ENCODE measurements at places on chromosomes 1 and 21.
A peak's percentile ranks its signal among the peaks of the same experiment; 100 is the strongest.

- no peak for DNase-seq
These were observed at the start of gene SPTA1 for GRCh38 chr1:158686111-158687009. SPTA1 (minus strand) TSS chr1:158686715; CDS start chr1:158686517, 198 bp downstream.

DNA sequence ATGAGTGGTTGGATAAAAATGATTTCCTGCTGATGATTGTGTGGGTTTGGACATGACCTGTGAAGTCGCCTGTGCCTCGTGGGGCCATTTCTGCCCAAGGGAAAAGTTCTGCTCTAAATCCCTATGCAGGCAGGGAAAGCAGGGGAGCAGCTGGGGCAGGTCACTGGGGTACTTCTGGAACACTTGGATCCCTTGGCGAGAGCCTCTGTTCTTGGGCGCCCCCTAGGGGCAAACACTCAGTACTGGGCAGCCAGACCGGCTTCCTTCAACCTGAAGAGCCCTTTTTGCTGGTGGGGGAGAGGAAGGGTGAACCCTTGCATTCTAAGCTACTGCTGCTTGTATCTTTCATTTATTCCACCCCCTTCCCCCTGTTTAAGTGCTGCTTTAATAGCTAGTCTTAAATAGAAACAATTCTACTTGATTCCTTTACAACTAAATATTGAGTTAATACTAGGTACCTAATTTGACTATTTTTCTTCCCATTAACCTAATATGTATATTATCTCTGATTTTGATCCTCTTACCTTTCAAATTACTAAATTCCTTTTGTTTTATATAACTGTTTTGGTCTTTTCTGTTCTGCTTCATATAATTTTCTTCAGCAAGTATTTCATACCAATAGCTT lies 5.1 kb upstream of the CLEC20A start:
- peak; percentile 87 for DNase-seq

GRCh38 chr1:223221686-223222085 lies 78.6 kb upstream of the TLR5 start:
- DNase-seq, result no peak

- DNase-seq, result no peak
These were observed 180.2 kb upstream of the MAP1LC3C start for GRCh38 chr1:242178924-242179708.

- DNase-seq, result no peak
These were observed 96.7 kb downstream of the UCK2 start for GRCh38 chr1:165924117-165924516.

DNA sequence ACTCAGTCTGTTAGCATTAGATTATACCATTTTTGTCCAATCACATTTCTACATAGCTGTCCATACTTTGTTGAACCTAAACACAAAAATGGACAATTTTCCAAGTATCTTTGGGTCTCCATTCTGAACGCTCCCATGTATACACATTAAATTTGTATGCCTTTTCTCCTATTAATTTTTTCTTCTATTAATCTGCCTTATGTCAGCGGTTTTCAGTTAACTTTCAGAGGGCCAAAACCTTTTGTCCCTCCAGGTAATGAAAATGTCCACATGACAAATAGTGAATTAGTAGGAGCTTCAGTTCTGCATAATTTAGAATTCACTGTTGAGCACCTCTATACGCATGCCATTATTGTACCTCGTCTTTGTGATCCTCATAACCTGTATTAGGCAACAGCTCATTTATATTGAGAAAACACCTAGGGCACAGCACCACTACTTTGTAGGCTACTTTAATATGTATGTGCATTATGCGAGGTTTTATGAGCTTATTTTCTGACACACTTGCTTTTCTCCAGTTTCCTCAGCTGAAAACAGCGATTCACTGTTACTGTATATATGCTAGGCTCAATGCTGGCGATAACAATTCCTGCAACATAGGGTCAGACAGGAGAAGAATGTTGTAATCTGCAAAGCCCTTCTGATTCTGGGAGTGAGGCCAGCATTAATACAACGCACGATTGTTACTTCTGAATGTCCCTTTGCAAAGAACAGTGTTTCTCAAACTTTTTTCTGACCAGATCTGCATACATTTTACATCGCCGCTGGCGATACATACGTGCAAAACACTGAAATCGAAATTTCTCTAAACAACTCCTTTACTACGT lies 1.1 kb upstream of the ABCD3 start:
- no peak for DNase-seq

DNA sequence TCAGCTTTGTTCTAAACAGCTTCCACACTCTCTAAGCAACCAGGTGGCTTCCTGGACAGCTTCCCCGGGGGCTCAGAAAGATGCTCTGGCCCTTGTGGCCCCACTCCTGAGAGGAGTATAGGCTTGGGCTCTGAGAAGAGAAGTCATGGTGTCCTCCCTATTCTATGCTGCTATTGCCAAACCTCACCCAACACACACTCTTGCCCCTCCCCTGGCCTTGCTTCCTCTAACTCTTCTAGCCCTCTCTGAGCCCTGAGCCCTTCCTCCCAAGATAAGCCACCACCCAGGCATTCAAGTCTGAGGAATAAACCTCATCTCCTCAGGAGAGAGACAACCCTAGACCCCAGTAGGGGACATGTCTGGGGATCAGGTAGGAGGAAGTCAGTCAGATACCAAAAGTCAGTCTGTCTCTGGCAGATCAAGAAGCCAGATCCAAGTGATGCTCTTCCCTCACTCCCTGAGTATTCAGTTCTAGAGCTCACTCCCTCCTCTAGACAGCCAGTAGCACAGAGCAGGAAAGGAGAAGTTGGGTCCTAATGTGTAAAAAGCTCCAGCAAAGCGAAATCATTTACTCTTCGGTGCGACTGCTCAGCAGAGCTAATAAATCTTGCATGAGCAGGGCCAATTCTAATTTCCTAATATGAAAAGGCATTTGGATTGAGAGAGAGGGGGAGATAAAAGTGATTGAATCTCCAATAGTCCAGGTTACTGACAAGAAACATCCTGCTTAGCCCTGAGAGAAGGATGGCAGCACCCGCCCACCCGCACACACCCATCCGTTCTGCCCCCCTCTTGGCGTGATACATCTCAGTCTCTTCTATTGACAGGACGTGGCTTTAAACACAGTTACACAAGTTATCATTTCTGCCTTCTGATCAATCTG lies 50.5 kb downstream of the DMAP1 start:
- peak; percentile 10 for DNase-seq

DNA sequence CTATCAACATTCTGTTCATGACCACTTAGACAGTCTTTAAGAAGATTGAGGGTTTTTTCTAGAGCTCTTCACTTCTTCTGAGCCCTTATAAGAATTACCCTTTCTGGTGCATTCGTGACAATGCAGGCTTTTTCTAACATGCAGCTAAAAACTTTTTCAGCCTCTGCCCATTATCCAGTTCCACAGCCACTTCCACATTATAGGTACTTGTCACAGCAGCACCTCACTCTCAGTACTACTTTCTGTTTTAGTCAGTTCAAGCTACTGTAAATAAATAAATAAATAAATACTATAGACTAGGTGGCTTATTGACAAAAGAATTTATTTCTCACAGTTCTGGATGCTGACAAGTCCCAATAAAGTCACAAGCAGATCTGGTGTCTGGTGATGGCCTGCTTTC lies 284.4 kb upstream of the PKN2 start:
- DNase-seq, result no peak

DNA sequence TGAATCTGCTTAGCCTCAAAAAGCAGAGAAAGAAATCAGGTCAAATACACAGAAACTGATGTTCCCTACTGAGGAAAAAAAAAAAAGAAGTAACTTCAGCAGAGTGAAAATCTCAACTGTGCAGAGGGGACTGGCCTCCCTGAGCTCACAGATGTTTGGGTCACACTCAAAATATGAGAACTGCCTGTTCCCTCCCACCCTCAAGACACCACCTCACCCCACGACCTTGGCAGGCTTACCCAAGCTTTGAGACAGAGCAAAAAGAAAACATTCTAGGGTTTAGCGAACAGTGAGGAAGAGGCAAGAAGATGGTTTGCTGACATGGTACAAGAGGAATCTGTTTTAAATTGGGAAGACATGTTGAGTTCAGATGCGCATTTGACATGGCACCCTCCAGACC lies 48.8 kb downstream of the NID1 start:
- DNase-seq, result no peak

DNA sequence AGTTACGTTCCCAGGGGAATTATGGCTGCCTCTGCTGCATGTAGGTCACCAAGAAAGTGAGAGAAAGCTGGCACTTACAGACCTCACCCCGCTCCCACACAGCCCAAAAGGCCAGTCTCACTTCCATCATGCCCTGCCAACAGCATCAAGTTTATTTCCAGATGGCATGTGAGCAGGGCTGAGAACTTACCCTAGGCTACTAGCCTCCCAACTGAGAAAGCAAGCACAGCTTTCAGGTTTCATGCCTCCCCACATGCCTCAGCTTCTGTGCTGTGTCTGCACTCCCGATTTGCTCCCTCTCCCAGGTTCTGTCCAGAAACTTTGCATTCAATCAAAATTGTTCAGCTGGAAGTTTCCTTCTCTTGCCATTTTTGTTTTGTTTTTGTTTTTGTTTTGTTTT lies 59.1 kb upstream of the CRB1 start:
- no peak for DNase-seq

GRCh38 chr1:109370712-109371340 lies 26.9 kb downstream of the SORT1 start:
- no peak for DNase-seq

- DNase-seq, result no peak
These were observed 296.1 kb downstream of the HHIPL2 start for GRCh38 chr1:222251847-222252246.

DNA sequence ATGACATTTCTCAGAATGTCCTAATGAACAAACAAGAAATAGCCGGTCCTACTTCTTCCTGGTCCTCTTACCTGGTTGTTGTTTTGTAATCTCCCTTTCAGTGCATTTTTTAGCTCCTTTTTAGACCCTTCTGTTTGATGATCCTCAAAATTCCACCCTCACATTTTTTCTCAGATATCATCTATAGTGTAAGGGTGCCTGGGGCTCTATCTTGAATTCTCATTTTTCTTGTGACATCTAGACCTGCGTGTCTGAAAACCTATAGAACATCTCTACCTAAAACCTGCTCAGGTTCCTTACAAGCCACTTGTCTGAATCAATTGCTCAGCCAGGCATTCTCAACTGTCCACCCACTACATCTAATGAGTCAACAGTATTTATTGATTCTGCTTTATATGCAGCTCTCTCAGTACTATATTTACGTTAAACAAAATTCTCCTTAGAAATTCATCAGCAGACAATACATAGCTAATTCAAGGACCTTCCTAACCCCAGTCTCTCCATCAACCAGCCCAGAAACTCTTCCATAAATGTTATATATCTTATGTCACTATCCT lies 36.5 kb upstream of the USH2A start:
- DNase-seq, result no peak

- DNase-seq, result no peak
These were observed 183.6 kb upstream of the RUNX1 start for GRCh38 chr21:35232545-35233176.

DNA sequence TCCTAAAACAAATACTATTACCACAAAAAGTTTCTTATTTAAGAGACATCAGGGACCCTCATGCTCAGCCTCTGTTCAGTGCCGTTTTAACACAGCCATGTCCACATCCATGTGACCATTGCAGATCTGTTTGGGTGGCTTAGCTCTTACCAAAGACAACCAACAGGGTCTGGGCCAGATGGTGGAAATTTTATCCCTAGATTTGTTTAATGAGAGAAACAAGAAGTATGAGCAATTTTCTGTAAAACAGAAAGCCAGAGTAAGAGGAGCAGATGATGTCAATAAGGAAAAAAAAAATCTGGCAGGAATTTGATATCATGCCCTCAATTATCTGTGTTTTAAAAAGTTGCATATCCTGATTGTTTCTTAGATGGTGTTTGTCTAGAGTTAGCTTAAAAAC lies 299.9 kb downstream of the TM2D1 start:
- no peak for DNase-seq

GRCh38 chr1:245108246-245108645 lies 46.5 kb upstream of the KIF26B start:
- DNase-seq, result no peak

DNA sequence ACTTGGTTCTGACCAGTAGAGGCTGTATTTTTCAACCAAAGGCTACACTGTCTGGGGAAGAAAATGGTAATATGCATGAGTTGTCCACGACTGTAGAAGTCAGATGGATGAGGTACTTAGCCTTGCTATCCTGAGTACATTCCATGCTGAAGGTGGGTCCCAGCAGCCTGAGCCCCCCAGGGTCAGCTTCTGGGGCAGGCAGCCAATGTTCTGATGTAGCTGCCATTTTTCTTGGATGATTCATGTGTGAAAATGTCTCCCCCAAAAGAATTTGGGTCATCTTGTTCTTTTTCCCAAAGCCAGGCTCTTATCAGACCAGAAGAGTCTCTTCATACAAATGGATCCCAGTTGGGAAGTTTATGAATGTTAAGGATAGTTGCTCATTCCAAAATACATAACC lies 172.2 kb upstream of the UBE2U start:
- DNase-seq, result no peak

GRCh38 chr1:216175714-216176113 lies 247.5 kb downstream of the USH2A start:
- DNase-seq, result no peak

DNA sequence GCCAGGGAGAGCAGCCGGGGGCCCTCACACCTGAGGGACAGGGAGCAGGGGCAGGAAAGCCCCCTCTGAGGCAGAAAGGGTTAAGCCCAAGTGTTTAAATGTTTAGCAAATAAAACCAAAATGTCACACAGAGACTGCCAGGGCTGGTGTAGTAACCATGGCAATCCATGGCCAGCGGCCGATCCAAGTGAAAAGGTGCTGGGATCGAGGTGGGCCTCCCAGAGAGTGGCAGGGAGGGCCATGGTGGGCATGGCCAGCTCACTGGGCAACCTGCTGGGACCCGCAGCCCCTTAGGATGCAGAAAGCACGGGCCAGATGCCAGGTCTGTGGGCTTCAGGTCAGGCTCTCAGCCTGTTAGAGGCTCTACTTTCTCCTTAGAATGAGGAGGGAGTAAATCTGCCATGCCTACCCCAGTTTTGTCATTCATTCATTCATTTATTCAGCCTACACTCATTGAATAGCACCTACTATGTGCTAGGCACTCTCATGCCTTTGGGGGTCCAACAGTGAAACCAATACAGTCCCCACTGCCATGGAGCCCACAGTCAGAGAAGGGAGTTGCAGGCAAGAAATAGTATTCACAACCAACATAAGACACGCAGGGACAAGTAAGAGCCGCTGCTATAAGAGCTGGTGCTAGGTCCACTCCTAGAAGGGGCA lies 56.1 kb downstream of the KCNN3 start:
- no peak for DNase-seq

DNA sequence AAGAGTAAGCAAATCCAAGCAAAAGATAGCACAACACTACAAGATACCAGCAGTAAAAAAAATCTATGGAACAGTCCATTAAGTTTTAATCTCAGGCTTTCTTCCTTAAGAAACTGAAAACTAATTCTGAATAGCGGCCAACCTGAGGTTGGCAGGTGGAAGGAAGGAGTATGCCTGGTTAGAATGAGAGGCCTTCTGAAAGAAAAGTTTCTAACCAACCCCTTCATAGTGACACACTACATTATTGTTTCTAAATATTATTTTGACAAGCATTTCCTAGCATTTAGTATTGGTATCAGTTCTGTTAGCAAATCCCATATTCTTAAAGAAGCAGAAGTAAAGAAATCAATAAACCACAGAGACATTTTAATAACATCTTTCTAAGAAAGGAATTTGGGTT lies 205.7 kb upstream of the PTBP2 start:
- no peak for DNase-seq

All from GM13977 (cell line).